RKO (cell line): ENCODE measurements at places on chromosomes 1 and 21.

DNA sequence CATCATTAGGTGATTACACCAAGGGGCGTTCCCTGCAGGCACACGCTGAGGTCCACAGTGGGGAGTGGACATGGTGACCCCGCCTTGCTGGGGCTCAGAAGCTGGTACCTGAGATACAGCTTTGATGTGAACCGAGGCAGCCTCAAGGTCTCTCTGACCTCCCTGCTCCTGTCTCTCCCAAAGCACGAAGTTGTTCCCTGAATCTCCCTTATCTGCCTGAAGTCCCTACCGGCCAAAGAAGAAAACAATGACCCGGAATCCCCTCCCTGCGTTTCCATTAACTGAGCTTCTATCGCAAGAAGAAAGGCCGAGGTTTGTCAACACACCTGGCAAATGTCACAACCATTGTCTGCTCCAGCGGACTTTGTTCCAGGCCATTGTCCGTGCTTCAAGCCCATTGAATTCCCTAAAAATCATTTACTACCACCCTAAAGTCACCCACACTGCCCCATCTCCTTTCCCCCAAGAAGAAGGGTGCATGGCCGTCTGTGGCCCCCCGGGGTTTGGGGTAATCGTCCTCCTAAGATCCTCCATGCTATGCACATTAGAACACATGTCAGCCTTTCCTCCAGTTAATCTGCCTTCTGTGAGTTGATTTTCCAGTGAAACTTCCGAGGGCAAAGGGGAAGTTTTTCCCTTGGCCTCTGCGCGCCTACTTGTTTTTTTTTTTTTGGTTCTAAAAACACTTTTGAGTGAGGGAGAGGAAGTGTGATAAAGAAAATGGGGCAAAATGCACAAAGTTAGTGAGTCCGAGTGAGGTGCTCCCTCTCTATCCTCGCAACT lies 48.1 kb upstream of the COL18A1 start:
- no peak for DNase-seq

DNA sequence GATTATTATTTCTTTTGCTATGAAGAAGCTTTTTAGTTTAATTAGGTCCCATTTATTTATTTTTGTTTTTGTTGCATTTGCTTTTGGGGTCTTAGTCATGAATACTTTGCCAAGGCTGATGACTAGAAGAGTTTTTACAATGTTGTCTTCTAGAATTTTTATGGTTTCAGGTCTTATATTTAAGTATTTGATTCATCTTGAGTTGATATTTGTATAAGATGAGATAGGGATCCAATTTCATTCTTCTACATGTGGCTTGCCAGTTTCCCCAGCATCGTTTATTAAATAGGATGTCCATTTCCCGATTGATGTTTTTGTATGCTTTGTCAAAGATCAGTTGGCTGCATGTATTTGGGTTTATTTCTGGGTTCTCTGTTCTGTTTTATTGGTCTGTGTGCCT lies 8.5 kb upstream of the ACBD6 start:
- no peak for DNase-seq

- no peak for DNase-seq
These were observed 2.7 kb upstream of the KCNJ9 start for GRCh38 chr1:160078512-160079195.

DNA sequence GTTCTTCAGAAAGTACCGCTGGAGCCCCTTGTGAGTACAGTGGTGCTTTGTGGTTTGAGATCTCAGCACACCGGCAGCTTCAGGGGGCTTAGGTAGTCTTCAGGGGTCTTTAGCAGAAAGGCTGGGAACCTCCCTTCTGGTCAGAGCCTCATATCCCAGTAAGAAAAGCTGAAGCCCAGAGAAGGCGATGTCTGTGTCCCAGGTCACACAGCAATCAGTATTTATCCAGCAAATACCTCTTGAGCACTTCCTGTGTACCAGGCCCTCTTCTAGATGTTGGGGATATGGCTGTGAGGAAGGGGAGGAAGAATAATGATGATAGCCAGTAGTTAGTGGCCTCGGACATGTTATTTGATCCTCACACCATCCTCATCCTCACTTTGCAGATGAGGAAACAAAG lies 14.3 kb downstream of the SERINC2 start:
- DNase-seq: no peak

DNA sequence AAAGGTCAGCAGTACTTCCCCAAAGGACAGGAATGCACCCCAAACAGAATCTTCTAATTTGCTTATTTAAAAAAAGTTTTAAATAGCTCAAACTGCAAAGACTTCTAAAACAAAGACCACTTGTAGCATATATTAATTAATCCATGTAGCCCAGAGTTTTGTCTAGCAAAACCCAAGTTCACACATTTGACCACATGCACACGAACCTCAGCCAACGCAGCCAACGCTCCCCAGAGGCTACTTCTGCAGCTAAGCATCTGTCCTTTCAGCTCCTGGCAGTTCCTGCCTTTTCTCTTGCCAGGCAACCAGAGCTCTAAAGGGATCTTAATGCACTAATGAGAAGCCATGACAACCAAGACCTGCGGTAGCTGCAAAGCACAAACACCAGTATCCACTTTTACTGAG lies 89.6 kb downstream of the RERE start:
- no peak for DNase-seq
